ENCODE measurements at places on chromosomes 16 and 17.

DNA sequence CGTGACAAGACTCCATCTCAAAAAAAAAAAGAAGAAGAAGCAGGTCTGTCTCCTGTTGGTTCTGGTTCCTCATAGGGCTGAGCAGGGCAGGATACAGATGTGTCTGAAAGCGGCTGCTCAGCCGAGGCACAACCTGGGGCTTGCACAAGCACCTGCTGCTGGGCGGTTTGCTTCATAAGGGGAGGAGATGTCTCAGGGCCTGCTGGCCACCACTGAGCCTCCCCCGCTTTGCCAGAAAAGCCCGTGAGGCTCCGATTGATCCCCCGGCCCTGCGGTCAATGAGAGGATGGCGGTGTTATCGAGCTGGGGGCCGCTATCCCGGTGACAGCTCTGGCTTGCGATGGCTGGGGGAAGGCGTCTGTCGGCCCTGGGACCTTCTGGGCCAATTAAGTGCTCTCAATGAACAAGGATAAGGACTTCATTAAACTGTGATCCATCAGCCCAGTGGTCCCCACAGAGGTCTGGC lies 162.0 kb downstream of the SDK2 start:
- H3K36me3 ChIP-seq, result no peaks in the 10 kb centered on the region
- H3K4me3 ChIP-seq, result no peak overlapping the region
- no peak for DNase-seq
- no peaks in the 10 kb centered on the region for H3K27me3 ChIP-seq

GRCh38 chr17:48745381-48746275 lies 17.1 kb upstream of the HOXB13 start:
- H3K27me3 ChIP-seq, result peaks cover 98% of the 10 kb centered on the region
- H3K36me3 ChIP-seq, result no peaks in the 10 kb centered on the region
- no peak overlapping the region for H3K27ac ChIP-seq
- no peak overlapping the region for H3K4me3 ChIP-seq
- H3K4me1 ChIP-seq, result peaks cover 20% of the 10 kb centered on the region

- H3K4me3 ChIP-seq, result no peak overlapping the region
- no peaks in the 10 kb centered on the region for H3K36me3 ChIP-seq
- peaks cover 4% of the 10 kb centered on the region for H3K4me1 ChIP-seq
- H3K27me3 ChIP-seq, result no peaks in the 10 kb centered on the region
Observed at GRCh38 chr16:4053301-4053845, 62.9 kb downstream of the ADCY9 start.

DNA sequence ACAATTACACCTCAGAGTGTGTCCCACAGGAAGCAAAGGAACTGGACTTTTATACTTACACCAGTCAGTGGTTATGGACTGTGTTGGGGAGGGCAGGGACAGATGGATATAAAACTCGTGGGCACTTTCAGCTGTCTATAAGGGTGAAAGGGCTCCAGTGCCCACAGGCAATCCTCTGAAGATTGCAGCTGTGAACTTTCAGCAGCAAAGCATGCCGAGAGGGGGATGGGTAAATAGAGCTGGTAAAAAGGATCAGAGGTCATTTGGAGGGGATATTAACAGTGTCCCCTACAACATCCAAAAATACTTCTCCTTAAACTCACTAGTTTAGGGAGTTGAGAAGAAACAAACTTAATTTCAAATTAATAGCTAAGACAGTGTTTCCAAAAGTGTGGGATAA lies 13.3 kb upstream of the RFWD3 start:
- no peak overlapping the region for H3K27ac ChIP-seq
- no peaks in the 10 kb centered on the region for H3K27me3 ChIP-seq

DNA sequence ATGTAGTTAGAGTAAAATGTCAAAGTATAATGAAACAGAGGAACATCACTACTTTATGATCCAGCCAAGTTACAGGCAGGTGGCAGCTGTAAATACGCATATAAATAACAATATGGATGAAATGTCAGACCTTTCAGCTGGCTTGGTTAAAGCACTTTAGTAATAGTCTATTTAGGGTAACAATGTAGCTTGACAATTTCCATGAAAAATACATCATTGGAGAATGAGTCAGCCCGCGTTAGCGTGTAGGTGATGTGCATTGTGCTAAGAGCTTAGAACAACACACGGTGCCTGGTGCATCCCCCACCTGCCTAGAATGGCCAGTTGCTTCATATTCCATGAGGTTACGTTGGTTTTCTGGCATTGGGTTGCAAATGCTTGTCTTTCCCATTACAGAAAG lies 119.4 kb downstream of the RBFOX1 start:
- no peaks in the 10 kb centered on the region for H3K36me3 ChIP-seq
- DNase-seq, result no peak
- no peak overlapping the region for H3K27ac ChIP-seq
- H3K4me3 ChIP-seq, result no peak overlapping the region
- no peaks in the 10 kb centered on the region for H3K4me1 ChIP-seq

DNA sequence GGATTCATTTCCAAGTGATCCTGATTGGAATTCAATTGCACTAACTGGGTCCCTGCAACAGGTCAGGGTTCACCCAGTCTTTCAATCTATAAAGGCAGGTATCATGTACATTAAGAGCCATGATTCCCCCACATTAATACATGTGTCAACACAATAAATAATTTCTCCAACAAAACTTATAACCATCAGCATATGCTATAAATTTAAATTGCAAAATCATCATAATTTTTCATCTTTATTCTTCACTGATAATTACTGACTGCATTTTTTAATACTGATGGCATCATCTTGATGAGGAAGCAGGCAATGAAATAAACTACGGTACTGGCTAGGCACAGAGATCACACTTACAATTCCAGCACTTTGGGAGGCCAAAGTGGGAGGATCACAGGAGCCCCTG lies 59.4 kb downstream of the ZFHX3 start:
- DNase-seq, result no peak
- H3K27me3 ChIP-seq, result no peaks in the 10 kb centered on the region
- H3K4me3 ChIP-seq, result no peak overlapping the region

DNA sequence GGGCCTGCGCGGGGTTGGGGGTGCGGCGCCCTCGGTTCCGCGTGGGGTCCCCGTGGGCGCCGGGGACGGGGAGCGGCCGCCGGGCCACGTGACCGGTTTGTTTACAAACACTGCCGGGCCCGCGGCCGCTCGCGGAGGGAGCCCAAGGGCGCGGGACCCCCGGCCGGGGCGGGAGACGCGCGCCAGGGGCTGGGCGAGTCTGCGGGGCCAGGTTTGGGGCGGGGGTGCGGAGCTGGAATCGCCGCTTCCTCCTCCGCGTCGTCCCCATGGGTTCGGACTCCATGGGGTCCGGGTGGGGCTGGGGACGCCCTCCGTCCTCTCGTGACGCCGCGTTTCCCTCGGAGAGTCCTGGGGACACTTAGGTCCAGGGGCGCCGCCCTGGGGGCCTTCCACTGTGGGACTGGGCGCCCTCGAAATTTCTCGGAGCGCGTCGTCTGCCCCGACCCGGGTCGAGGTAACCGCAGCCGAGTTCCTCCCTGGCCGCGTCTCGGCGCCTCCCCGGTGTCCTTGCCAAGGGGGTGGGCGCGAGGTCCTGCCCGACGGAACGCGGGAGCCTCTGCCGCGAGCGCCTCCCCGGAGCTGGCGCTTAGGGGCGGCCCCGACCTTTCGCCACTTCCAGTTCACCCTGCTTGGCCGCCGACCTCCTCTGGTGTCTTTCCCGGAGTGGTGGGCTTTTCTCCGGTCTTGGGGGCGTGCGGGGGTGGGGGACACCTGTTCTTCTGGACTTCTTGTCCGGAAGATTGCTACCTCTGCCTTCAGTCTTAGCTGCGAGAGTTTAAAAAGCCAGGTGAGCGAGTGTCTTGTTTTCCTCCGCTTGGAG lies 684 bp downstream of the YPEL2 start:
- peak; percentile 48 for DNase-seq
- H3K4me1 ChIP-seq, result peaks cover 70% of the 10 kb centered on the region
- no peaks in the 10 kb centered on the region for H3K36me3 ChIP-seq
- H3K27ac ChIP-seq, result no peak overlapping the region

DNA sequence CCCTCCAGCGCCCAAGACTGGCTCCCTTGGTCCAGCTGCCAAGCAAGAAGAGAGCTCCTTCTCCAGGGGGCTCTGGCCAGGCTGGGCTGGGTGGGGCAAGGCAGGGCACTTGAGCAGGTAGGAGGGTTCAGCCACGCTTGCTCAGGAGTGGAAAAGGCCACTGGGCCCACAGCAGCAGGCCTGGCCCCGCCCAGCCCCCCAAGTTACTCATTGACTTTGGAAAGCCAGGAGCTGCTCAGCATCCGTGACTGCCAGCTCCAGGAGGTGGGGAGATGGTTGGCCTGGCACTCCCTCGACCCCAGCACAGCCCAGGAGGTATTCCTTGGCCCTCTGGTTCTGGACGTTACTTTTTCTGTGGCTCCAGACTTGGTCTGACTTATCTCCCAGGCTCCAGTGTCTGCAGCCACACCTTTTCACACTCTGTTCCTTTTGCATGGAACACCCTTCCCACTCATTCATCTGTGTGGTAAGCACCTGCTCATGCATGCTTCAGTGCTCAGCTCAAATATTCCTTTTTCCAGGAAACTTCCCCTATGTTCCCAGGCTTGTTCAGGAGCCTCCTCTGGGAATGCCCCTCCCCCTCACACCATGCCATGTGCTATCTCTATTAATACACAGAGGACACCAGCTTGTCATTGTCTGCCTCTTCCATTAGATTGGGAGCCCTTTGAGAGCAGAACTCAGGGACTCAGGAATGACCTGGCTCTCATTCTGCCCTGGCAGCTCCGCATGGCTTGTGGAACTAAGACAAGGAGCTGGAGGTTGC lies at the start of gene CDH16:
Gene CDH16 (minus strand): TSS at position 83 of the 766 bp plus-strand sequence. CDS start 820 bp downstream, outside the sequence.
- no peak within 1 kb of the TSS for H3K4me3 ChIP-seq
- no peak for DNase-seq
- H3K27ac ChIP-seq, result no peak within 1 kb of the TSS

- H3K27ac ChIP-seq, result no peak overlapping the region
- no peaks in the 10 kb centered on the region for H3K4me1 ChIP-seq
- DNase-seq, result no peak
Observed at GRCh38 chr17:17462048-17462824, 14.6 kb upstream of the MED9 start.

- H3K4me3 ChIP-seq, result no peak overlapping the region
- DNase-seq, result peak; percentile 5
- no peaks in the 10 kb centered on the region for H3K36me3 ChIP-seq
- no peaks in the 10 kb centered on the region for H3K27me3 ChIP-seq
- H3K4me1 ChIP-seq, result peaks cover 3% of the 10 kb centered on the region
- no peak overlapping the region for H3K27ac ChIP-seq
Observed at GRCh38 chr16:71537643-71538042, 11.4 kb downstream of the CHST4 start.

DNA sequence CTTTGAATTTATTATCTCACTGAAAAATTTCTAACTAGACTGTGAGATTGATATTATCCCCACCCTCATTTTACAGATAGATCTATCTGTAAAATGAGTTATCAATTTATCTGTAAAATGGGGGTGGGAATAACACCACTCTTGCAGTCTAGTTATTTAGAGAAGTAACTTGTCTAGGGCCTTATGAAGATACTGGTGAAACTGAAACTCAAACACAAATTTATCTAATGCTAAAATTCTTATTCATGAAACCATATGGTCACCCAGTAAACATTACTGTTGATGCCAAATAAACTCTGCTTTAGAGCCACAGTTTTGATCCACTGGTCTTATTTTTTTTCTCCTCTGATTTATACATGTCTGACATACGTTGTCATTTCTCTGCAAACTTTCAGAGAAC lies 52.1 kb upstream of the SMIM36 start:
- H3K36me3 ChIP-seq, result no peaks in the 10 kb centered on the region
- no peak overlapping the region for H3K27ac ChIP-seq
- no peak for DNase-seq
- H3K4me1 ChIP-seq, result no peaks in the 10 kb centered on the region

DNA sequence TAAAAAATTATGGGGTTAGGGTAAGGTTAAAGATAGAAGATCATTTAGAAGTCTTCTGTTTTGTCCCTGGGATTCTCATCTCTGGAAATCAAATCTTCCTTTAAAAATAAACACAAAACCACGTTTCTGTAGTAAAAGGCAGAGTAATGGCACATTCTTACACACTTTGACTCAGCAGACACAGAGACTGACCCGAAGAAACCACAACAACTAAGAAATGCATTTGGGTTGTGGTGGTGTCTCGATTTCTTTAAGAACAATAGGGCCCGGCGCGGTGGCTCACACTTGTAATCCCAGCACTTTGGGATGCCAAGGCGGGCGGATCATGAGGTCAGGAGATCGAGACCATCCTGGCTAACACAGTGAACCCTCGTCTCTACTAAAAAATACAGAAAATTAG lies 54.9 kb upstream of the MYH10 start:
- no peaks in the 10 kb centered on the region for H3K36me3 ChIP-seq
- H3K27me3 ChIP-seq, result peaks cover 7% of the 10 kb centered on the region
- DNase-seq, result no peak
- no peak overlapping the region for H3K27ac ChIP-seq
- H3K4me1 ChIP-seq, result no peaks in the 10 kb centered on the region

Measured in CD4-positive, alpha-beta T cell (primary cell).